ENCODE measurements at places on chromosomes 11 and 22. TPM values are rescaled to one million over a fixed set of nuclear protein-coding genes. Genes with fewer than 3 reads are reported as not detected.

DNA sequence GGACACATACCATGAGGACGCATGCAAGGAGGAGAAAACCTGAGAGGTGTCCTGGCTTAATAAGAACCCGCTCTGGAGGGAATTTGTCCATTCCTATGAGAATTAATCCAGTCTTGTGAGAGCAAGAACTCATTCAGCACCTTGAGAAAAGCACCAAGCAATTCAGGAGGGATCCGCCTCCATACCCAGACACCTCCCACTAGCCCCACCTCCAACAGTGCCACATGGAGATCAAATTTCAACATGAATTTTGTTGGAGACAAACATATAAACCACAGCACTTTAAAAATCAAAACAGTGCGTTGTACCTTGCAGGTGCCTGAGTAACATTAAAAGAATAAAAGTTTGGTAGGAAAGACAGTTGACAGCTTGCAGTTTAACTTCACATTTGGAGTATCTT, 11.4 kb downstream of the UBE4A start:
- DNase-seq = no peak

GRCh38 chr11:70229737-70230136, 26.6 kb downstream of the FADD start:
- no peak for DNase-seq

DNA sequence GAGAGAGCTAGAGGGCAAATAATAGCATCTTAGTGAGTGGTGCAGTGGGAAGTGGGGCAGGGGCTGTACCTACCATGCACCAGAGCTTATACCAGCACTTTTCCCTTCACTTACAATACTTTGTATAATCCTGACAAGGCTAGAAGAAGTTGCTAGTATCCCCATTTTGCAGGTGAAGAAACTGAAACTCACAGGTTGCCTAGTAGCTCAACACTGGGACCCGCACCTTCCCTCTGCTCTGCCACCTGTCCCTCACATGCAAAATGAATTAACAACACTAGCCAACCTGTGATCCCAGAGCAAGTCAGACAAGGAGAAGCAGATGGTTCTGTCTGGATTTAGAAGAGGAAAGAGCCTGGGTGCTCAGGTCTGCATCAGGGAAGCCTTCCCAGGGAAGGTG, 510.4 kb downstream of the BUD13 start:
- DNase-seq = no peak

GRCh38 chr11:64564947-64565889, 25.8 kb upstream of the SLC22A12 start:
- DNase-seq = no peak

Gene SPTBN2
- 0.51 TPM for total RNA-seq

DNA sequence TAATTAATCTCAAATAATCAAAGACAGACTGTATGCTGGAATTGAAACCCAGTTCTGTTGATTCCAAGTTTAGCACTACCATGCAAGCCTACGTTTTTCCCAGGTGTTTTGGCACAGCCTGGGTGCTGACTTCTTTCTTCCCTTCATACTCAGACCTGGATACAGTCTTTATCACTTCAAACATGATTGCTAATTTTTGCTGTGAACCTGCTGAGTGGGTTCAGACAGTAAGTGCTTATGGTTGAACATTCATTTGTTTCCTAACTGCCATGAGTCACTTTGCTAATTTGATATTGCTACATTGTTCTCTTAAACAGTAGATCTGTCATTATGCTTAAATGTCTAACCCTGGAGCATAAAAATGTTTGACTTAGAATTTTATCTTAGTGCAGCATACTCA, 12.2 kb downstream of the PAAF1 start:
- DNase-seq = no peak

Gene EMID1
- total RNA-seq = 8.5 TPM

DNA sequence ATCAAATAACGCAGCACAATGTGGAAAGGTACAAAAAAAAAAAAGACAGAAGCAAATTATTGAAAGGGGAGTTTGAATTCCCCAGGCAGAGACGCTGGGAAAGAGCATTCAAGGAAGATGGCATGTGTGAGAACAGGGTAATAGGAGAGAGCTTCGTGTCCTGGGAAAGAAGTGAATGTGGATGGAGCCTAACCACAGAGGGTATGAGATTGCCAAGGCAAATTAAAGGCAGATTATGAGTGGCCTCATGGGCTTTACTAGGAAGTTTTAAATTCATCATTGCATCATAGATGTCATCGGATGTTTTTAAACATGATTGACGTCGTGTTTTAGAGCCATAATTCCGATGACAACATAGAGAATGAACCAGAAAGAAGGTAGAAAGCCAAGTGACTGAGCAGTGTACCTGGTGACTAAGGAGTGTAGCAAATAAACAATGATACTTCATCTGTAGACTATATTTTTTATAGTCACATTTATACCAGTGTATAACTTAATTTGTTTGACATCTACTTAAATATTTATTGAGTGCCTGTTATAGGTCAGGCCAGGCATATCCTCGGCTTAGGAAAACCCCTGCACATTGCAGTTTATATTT, 151.4 kb downstream of the MSANTD4 start:
- no peak for DNase-seq

DNA sequence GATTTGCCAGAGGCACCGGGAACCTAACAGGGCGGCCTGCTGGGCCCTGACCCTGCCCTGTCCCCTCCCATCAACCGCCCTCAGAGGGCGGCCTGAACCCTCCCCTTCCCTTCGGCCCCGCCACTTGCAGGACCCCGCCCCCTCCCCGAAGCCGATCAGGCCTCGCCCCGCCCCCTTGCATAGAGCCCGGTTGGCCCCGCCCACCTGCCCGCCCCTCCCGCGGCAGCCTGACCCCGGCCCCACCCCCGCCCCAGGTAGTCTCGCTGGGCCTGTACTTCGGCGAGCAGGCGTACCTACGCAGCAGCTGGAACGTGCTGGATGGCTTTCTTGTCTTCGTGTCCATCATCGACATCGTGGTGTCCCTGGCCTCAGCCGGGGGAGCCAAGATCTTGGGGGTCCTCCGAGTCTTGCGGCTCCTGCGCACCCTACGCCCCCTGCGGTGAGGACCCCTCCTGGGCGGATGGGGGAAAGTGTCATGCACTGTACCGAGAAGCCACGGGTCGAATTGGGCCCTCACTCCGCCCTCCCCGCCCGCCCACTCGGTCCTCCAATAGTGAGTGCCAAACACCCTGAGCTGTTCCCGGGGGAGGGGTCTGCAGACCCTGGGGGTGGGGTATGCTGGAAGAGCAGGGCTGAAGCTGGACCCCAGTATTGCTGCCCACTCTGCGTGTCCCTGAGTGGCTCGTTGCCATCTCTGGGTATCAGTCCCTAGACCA, 94.1 kb downstream of the CACNA1I start:
- no peak for DNase-seq

Gene CASP5
- not detected for total RNA-seq

DNA sequence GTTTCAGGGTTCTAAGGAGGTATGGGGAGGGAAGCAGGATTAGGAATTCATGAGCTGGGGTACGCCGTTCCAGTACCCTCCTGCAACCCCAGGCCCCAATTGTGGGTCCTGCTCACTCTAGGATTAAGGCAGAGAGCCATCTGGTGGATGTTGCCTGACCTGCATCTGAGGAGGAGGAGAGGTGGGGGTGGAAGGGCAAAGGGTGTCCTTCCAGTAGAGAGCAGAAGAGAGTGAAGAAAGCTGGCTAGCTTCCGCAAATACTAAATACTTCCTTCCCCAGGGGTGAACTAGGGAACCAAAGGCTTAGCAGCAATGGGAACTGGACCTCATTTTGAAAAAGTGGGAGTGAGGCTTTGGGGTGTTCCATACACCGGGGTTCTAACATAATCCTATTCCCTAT, 10.6 kb downstream of the LRRC51 start:
- peak; percentile 69 for DNase-seq

DNA sequence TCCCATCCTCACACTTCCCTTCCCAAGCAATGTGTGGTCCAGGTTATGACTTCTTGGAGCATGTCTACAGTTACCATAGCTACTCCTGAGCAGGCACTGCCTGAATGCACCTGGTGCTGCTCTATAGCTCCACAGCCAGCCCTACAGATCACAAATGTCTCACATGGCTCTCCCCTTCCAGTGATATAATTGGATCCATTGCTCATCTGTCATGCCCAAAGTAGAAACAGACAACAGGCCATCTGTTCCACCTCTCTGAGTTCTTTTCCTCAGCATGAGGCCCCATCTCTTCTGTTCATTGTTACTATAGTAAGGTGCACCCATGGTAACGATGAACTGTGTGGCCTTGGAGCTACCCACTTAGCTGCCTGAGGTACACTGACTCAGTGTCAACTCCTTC, 320.3 kb upstream of the ZC3H12C start:
- no peak for DNase-seq

DNA sequence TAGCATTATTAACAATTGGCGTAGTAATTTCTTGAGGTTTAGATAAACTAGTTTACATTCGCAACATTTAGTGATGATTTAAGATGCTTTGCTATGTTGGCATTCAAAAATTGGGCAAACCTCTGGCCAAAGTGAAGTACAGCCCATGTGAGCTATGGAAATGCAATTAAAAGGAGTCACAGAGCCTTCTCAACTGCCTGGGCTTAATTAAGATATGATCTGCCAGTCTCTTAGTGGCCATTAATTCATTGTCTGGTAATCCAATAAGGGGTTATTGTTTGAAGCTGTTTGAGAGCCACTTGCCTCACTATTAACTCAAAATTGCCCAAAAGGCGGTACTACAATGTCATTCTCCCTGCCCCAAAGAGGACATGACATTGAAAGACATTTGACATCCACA, 608.9 kb downstream of the NTM start:
- no peak for DNase-seq

DNA sequence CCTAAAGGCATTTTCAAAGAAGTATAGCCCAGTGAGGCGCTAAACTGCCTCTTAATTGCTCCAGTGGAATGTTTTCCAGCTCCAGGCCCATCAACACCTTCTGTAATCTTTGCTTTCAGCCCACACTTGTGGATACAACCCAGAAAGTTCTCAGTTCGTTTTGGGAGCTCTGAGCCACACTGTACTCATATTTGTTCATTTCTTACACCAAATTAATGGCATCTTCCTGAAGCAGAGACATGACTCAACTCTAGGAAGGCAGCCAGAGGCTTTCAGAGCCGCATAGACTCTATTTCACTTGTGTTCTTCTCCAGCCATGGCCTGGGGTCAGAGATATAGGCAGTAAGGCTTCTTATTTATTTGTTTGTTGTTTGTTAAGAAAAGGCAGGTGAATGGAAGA, 175.5 kb upstream of the NCAM1 start:
- DNase-seq = no peak

Gene HBG2
- total RNA-seq = not detected

DNA sequence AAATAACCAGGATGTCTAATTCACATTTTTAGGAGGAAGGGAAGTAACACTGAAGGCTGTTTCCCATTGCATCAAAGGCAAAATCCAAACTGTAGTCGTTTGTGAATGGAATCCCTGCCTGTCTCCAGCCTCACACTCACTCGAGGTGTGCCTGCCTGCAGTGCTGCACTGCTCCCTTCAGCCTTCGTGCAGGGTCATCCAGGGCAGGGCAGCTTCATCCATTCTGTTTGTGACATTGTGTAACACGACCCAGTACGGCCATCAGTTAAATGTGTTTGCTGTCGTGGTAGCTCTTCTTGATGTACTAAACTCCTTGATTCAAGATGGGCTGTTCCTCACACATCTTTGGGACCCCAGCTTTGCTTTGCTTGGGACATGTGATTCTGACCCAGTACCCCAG, 34.3 kb downstream of the LDLRAD3 start:
- DNase-seq = no peak
